ENCODE measurements at places on chromosomes 16 and 17.

DNA sequence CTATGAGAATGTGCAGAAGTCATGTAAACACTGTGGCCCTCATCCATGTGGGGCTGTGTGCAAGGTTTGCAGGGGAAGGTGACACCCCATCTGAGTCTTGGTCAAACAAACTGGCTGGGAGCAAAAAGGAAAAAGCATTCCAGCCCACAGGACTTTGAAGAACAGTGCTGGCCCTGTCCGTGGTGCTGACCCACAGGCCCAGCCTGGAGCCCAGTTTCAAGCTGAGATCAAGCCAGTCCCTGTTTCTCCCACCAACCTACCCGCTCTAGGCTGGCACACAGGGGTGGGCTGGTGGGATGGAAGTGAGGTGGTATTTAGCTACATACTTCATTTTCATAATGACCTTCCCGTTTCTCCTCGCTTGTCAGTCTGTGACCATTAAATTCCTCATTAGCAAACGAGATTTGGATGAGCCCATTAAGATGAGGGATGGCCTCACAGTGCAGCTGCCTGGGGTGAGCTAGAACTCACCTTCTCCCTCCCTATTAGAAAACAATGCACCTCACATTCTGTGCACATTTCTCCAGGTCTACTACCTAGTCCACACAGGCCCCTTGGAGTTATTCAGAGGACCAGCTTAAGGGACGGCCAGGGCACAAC, 12.6 kb upstream of the RPL38 start:
- peak; percentile 13 for DNase-seq

- no peak for DNase-seq
Measured at GRCh38 chr16:53457670-53458069, 23.4 kb downstream of the RBL2 start.

GRCh38 chr17:74520016-74520434, 11.2 kb downstream of the CD300LB start:
- peak; percentile 88 for DNase-seq

- no peak for DNase-seq
Measured at GRCh38 chr16:52578007-52578828, 31.3 kb upstream of the TOX3 start.

- DNase-seq = peak; percentile 29
Measured at GRCh38 chr16:50884066-50884860, 142.4 kb downstream of the CYLD start.

- DNase-seq = peak; percentile 74
Measured at GRCh38 chr16:17345043-17345442, 125.7 kb downstream of the XYLT1 start.

GRCh38 chr17:55093353-55093752, 124.8 kb downstream of the STXBP4 start:
- no peak for DNase-seq

DNA sequence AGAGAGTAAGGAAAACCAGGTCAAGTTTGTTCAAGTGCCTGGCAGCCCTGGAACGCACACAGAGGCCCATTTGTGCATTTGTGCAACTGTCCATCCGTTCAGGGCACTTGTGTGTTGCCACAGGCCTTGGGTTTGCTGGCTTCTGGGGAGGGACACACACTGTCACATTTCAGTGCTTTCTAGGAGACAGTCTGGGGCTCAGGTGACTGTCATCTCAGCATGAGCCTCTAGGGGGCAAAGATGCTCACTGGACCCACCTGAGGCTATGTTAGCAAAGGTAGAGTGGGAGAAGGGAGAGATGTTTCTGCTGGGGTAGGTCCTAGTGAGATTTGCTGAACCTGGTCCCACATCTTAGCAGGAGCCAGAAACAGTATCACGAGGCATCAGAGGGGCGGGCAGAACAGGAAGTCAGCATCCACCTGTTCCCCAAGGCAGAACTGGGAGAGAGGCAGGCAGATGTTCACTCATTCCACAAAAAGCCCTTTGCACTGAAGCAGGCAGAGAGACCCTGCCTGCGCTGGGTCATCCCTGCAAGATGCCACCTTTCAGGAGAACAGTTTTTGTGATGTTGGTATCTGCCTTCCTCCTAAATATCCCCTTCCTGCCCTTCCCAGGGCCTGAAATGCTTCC, 48.5 kb downstream of the RAI1 start:
- no peak for DNase-seq

GRCh38 chr17:2613089-2613808, 19.8 kb downstream of the PAFAH1B1 start:
- no peak for DNase-seq

GRCh38 chr16:19672378-19672777, 45.6 kb downstream of the KNOP1 start:
- no peak for DNase-seq

DNA sequence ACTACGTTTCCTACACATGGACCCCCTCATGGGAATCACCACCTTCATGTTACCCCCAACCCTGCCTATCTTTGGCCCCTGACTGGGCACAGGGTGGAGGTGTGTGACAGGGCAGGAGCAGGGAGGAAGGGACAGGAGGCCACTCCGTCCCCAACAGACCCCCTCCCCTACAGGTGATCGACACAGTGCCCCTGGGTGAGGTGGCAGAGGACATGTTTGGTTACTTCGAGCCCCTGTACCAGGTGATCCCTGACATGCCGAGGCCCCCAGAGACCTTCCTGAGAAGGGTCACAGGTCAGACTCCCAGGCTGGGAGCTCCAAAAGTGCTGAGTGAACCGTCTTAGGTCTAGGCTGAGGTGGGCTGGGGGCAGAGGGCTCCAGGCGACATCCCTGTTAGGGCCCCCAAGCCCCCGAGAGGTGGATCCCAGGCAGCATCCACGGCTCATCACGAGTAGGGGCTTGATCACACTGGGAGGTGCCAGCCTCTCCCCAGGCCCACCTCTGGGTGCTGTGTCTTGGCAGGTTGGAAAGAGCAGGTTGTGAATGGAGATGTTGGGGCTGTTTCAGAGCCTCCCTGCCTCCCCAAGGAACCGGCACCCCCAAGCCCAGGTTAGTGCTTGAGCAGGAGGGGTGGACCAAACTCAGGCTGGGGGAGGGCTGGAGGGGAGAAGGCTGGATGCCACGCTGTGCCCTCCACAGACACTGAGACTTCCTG, 1.5 kb downstream of the ACBD4 start:
- no peak for DNase-seq

GRCh38 chr17:12282056-12282455, 261.4 kb downstream of the MAP2K4 start:
- DNase-seq = no peak

- no peak for DNase-seq
Measured at GRCh38 chr16:57611706-57612105, 16.7 kb upstream of the ADGRG1 start.

GRCh38 chr16:55444754-55445485, 34.1 kb upstream of the MMP2 start:
- peak; percentile 98 for DNase-seq

- DNase-seq = no peak
Measured at GRCh38 chr17:38451030-38451839, 23.0 kb downstream of the ARHGAP23 start.

DNA sequence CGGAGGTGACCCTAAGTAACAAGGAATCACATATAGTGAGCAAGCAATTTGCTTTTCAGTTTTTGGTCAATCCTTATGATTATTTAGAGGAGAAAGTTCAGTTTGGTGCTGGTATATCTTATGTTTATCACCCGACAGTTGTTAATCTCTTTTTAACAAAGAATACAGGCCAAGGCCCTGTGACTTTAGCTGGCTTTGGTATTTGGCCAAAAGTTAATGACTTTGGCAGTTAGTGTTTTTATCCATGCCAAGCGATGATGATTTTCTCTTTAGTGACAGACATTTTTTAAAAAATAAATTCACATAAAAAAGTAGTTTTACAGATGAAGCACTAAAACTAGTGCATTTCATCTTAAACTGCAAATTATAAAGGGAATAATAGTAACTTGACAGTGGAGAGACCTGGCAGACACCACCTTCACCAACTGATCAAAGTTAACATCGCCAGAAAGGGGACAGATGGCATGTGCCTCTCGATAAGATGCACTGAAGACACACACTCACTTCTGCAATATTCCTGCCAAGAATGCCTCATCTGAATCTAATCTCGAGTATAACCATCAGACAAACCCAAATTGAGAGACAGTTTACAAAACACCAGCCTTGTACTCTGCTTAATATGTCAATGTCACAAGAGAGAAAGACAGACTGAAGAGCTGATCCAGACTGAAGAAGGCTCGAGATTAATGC, 6.9 kb downstream of the DEXI start:
- no peak for DNase-seq

DNA sequence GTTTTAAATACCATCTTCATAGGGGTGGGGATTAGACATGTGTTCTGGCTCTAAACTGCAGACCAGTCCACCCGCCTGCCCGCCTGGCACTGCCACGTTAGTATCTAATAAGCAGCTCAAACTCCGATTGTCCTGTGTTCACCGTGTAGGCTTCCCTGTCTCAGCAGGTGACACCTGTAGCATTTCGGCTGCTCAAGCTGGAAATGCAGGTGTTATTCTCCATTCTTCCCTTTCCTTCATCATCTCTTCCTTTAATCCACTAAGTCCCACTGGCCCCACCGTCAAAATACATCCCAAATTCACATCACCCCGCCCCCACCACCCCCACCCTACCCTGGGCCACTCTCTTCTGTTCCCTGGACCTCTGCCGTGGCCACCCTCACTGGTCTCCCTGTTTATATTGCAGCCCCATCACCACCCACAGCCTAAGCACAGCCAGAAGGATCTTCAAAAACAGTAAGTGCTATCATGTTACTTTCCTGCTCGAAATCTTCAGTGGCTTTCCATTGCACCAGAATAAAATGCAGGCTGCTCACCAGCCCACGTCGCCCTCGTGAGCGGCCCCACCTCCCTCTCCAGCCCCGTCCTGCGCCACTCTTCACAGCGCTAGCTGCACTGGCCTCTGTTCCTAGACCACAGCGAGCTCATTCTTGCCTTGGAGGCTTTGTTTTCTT, 65.1 kb downstream of the RTN4RL1 start:
- no peak for DNase-seq

DNA sequence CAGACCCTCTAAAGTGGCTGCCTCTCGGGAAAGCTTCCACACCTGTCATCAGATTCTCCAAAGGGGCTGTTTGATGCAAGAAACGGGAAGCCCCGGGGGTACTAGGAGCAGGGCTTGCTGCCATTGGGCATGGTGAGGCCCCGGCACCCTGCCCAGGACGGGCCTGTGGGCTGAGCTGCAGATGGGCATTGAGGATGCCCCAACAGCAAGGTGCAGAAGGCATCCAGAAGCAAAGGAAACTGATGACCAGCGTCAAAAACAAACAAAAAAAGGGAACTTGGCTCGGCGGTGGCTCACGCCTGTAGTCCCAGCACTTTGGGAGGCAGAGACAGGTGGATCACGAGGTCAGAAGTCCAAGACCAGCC, 1.5 kb upstream of the LIMD2 start:
- DNase-seq = peak; percentile 57

GRCh38 chr16:63082101-63082500, 1045.9 kb upstream of the CDH8 start:
- no peak for DNase-seq

DNA sequence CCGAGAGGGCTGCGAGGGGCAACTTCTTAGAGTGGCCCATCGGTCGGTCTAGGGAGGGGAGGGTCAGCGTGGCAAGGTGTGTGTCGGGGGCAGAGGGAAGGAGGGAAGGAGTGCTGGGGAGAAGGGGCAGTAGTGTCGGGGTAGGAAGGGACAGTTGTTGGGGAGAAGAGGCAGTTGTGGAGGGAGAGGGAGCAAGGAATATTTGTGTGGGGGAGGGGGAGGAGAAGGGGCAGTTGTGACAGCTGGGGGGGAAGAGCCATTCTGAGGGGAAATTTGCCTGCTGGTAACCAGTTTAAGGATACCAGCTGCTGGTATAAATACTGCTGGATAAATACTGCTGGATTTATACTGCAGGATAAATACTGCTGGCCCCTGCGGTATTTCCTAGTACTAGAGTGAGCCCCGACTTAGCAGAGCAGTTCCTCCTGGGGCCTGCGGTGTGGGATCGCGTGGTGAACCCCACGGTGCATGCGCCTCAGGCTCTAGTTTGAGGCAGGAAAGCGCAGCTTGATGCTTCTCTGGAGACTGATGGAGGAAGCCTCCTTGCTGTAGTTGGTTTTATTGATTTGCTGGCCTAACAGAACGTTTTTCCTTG, 309 bp downstream of the DNAH2 start:
- DNase-seq = peak; percentile 45
